ENCODE measurements at places on chromosomes 6 and 20.

DNA sequence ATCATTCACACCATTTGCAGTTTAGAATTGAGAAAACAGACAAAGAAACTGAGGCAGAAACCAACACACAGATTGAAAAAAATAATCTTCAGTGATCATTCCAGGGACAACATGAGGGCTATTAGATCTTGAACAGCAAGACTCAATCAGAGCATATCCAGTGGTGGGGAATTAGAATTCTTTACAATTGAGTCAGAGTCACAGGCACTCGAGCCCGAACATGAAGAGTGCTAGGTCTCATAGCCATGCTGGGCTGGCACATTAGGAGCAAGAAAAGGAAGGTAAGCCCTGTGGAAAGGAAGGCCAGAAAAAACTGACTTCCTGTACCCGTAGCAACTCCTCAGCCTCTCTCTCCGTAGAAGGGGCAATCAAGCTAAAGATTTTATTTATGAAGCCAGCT is 419.9 kb downstream of the HAO1 start:
- H3K27ac ChIP-seq = no peak overlapping the region
- no peaks in the 10 kb centered on the region for H3K36me3 ChIP-seq
- DNase-seq = no peak
- H3K27me3 ChIP-seq = no peaks in the 10 kb centered on the region
- H3K4me3 ChIP-seq = no peak overlapping the region

- no peak overlapping the region for H3K4me3 ChIP-seq
- H3K27ac ChIP-seq = no peak overlapping the region
- H3K27me3 ChIP-seq = no peaks in the 10 kb centered on the region
Observed at GRCh38 chr20:64102647-64103354, 4.6 kb downstream of the NPBWR2 start.

DNA sequence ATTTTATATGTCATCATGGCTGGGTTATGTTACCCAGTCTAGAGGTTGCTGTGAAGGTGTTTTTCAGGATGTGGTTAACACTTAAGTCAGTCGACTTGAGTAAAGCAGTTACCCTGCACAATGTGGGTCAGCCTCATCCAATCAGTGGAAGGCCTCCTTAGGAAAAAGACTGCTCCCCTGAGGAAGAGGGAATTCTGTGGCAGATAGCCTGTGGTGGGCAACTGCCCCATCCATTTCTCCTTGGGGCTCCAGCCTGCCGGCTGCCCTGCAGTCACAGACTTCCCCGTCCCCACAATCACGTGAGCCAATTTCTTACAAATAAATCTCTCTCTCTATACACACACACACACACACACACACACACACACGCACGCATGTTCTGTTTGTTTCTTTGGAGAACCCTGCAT is 34.5 kb upstream of the MPC1 start:
- no peak overlapping the region for H3K4me3 ChIP-seq
- H3K36me3 ChIP-seq = peaks cover 22% of the 10 kb centered on the region
- H3K4me1 ChIP-seq = no peaks in the 10 kb centered on the region
- no peaks in the 10 kb centered on the region for H3K27me3 ChIP-seq

DNA sequence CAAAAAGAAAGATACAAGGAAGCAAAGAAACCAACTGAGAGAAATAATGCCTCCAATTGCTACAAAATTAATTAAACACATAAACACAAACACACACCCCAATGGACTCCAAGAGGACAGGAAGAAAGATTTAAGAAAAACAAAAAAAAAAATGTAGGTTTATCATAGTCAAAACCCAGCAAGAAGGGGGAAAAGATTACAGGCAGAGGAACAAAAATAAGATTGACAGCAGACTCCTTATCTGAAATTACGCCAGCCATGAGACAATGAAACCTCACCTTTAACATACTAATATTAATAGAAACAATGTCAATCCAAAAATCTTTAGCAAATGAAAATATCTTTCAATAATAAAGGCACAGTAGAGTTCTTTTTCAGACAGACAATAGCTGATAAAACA is 155.8 kb downstream of the RNGTT start:
- H3K36me3 ChIP-seq = no peaks in the 10 kb centered on the region
- H3K27ac ChIP-seq = no peak overlapping the region
- H3K4me1 ChIP-seq = no peaks in the 10 kb centered on the region
- no peaks in the 10 kb centered on the region for H3K27me3 ChIP-seq
- DNase-seq = no peak

GRCh38 chr6:92275150-92275549 is 1144.2 kb downstream of the EPHA7 start:
- no peaks in the 10 kb centered on the region for H3K27me3 ChIP-seq
- H3K27ac ChIP-seq = no peak overlapping the region
- no peaks in the 10 kb centered on the region for H3K36me3 ChIP-seq
- no peaks in the 10 kb centered on the region for H3K4me1 ChIP-seq
- H3K4me3 ChIP-seq = no peak overlapping the region
- no peak for DNase-seq

DNA sequence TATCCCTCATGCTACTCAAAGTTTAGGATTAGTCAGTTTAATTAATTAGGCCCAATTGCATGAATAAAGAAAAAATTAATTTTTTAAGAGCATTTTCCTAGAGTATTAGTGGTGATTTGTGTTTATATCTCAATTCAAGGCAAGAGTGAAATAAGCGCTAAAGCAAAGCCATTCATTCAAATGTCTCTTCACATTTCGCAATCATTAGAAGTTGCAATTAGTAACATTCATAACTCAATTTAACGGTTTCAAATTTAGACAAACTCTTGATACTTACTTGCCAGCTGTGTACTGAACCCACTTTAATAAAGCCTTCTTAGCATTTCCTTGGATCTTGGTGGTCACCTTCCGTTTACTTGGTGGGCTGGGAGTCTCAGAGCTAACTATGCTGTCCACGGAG is 127.2 kb downstream of the SYNE1 start:
- H3K4me1 ChIP-seq = no peaks in the 10 kb centered on the region
- H3K4me3 ChIP-seq = no peak overlapping the region
- H3K36me3 ChIP-seq = no peaks in the 10 kb centered on the region
- no peaks in the 10 kb centered on the region for H3K27me3 ChIP-seq
- no peak overlapping the region for H3K27ac ChIP-seq

- H3K36me3 ChIP-seq = peaks cover 1% of the 10 kb centered on the region
- H3K27me3 ChIP-seq = no peaks in the 10 kb centered on the region
- H3K4me1 ChIP-seq = peaks cover 2% of the 10 kb centered on the region
- no peak overlapping the region for H3K27ac ChIP-seq
Observed at GRCh38 chr6:34657037-34657306, 39.6 kb downstream of the ILRUN start.

DNA sequence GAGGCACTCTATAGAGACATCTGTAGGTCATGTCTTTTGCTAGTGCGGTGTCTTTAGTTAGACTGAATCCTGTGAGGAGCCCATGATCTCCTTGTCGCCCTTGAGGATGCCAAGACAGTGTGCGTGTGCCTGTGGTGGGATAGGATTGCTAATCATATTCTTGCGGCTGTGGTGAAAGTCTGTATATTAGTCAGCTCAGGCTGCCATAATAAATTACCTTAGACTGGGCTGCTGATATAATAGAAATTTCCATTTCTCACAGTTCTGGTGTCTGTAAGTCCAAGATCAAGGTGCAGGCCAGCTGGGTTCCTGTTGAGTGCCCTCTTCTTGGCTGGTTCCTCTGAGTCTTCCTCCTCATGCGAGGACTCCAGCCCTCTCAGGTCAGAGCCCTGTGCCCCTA is 141.2 kb downstream of the JARID2 start:
- no peaks in the 10 kb centered on the region for H3K27me3 ChIP-seq
- no peaks in the 10 kb centered on the region for H3K36me3 ChIP-seq
- peaks cover 36% of the 10 kb centered on the region for H3K4me1 ChIP-seq
- no peak for DNase-seq
- H3K4me3 ChIP-seq = no peak overlapping the region

- no peaks in the 10 kb centered on the region for H3K27me3 ChIP-seq
- peaks cover 8% of the 10 kb centered on the region for H3K36me3 ChIP-seq
- DNase-seq = no peak
- H3K27ac ChIP-seq = peak overlapping the region; percentile 61
Observed at GRCh38 chr6:157144859-157145568, 178.3 kb downstream of the TMEM242 start.

- H3K27me3 ChIP-seq = no peaks in the 10 kb centered on the region
- H3K36me3 ChIP-seq = no peaks in the 10 kb centered on the region
- DNase-seq = no peak
- no peak overlapping the region for H3K27ac ChIP-seq
- H3K4me1 ChIP-seq = no peaks in the 10 kb centered on the region
Observed at GRCh38 chr6:6348256-6348655, 27.8 kb upstream of the F13A1 start.

- no peaks in the 10 kb centered on the region for H3K36me3 ChIP-seq
- H3K4me1 ChIP-seq = no peaks in the 10 kb centered on the region
- H3K27ac ChIP-seq = no peak overlapping the region
- H3K27me3 ChIP-seq = no peaks in the 10 kb centered on the region
Observed at GRCh38 chr6:20893412-20893811, 359.2 kb downstream of the CDKAL1 start.

GRCh38 chr6:148116001-148116400 is 226.6 kb upstream of the SASH1 start:
- peaks cover 4% of the 10 kb centered on the region for H3K27me3 ChIP-seq
- H3K27ac ChIP-seq = no peak overlapping the region
- H3K36me3 ChIP-seq = no peaks in the 10 kb centered on the region
- no peak for DNase-seq
- H3K4me3 ChIP-seq = no peak overlapping the region

DNA sequence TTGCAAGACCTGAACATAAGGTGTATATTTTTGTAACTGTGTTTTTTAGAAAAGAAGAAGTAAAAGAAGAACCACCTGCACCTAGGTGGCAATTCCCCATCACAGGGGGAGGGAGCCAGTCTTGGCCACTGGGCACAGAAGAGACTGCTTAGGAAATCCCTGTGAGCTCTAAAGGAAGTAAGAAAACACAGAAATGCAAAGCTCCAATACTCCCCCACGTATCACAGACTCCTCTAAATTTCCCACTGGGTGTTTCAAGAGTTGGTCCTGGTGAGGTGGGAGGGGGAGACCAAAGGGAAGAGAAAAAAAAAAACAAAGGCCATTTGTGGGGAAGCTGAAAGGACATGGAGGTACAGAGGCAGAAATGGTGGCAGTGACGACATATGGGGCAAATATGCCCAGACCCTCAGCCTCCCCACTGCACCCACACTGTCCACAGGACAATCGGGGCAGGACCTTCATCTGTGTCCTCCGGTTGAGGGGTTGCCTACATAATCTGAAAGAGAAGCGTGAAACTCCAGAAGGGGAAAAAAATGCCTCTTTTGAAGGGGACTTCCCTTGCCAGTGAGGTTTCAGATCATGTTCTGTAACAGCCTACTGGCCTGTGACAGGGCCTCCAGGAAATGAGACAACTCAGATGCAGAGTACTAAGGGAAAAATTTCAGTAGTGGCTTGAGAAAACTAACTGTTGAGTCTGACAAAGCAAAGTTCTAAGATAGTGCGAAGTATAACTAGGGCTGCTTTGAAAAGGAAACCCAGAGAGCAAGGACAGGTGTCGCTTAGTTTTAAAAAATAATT is 226.2 kb upstream of the MARCKS start:
- no peaks in the 10 kb centered on the region for H3K27me3 ChIP-seq
- peaks cover 18% of the 10 kb centered on the region for H3K4me1 ChIP-seq
- no peaks in the 10 kb centered on the region for H3K36me3 ChIP-seq
- H3K4me3 ChIP-seq = no peak overlapping the region
- no peak overlapping the region for H3K27ac ChIP-seq
- no peak for DNase-seq

GRCh38 chr6:169921853-169922824 is 170.7 kb downstream of the ERMARD start:
- no peaks in the 10 kb centered on the region for H3K27me3 ChIP-seq
- no peak for DNase-seq
- H3K4me3 ChIP-seq = no peak overlapping the region
- H3K36me3 ChIP-seq = no peaks in the 10 kb centered on the region
- no peak overlapping the region for H3K27ac ChIP-seq
- H3K4me1 ChIP-seq = peaks cover 2% of the 10 kb centered on the region

GRCh38 chr6:148379966-148380713 is 37.5 kb downstream of the SASH1 start:
- H3K36me3 ChIP-seq = no peaks in the 10 kb centered on the region
- no peak overlapping the region for H3K4me3 ChIP-seq
- H3K27ac ChIP-seq = no peak overlapping the region
- no peaks in the 10 kb centered on the region for H3K27me3 ChIP-seq

- no peak overlapping the region for H3K27ac ChIP-seq
- no peak for DNase-seq
- no peaks in the 10 kb centered on the region for H3K27me3 ChIP-seq
- H3K36me3 ChIP-seq = no peaks in the 10 kb centered on the region
- no peak overlapping the region for H3K4me3 ChIP-seq
- H3K4me1 ChIP-seq = peaks cover 5% of the 10 kb centered on the region
Observed at GRCh38 chr6:109406196-109406595, 23.9 kb upstream of the CD164 start.

DNA sequence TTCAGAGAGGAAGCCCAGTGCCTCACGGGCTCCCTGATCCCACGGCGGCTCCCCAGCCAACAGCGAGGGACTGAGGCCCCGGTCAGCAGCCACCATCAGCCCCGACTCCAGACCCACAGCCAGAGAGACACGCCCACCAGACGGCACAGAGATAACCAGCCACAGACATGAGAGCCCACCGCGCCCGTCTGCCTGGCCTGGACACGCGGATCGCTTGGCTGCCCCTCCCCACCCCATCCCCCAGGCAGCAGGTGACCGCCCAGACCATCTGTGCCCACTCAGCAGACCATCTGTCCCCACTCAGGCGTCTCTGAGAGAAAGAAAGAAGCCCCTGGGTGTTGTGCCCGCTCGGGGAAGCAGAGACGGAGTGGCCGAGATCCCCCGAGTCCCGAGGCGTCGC is 55.5 kb upstream of the CHRNA4 start:
- H3K27ac ChIP-seq = no peak overlapping the region
- H3K27me3 ChIP-seq = no peaks in the 10 kb centered on the region
- peaks cover 11% of the 10 kb centered on the region for H3K4me1 ChIP-seq
- H3K36me3 ChIP-seq = peaks cover 9% of the 10 kb centered on the region
- no peak overlapping the region for H3K4me3 ChIP-seq
- no peak for DNase-seq

- H3K4me3 ChIP-seq = no peak overlapping the region
- H3K27me3 ChIP-seq = no peaks in the 10 kb centered on the region
- no peaks in the 10 kb centered on the region for H3K36me3 ChIP-seq
- H3K27ac ChIP-seq = no peak overlapping the region
Observed at GRCh38 chr6:135962731-135963130, 111.2 kb downstream of the PDE7B start.

- H3K27me3 ChIP-seq = no peaks in the 10 kb centered on the region
- no peak overlapping the region for H3K27ac ChIP-seq
- no peak for DNase-seq
- H3K4me1 ChIP-seq = peaks cover 9% of the 10 kb centered on the region
Observed at GRCh38 chr20:2108987-2109386, 7.4 kb downstream of the STK35 start.

- no peak overlapping the region for H3K4me3 ChIP-seq
- DNase-seq = no peak
- no peaks in the 10 kb centered on the region for H3K36me3 ChIP-seq
- H3K27me3 ChIP-seq = no peaks in the 10 kb centered on the region
- H3K27ac ChIP-seq = no peak overlapping the region
Observed at GRCh38 chr6:50147371-50147770, 97.6 kb upstream of the DEFB112 start.
